ENCODE measurements at places on chromosomes 4 and X.

DNA sequence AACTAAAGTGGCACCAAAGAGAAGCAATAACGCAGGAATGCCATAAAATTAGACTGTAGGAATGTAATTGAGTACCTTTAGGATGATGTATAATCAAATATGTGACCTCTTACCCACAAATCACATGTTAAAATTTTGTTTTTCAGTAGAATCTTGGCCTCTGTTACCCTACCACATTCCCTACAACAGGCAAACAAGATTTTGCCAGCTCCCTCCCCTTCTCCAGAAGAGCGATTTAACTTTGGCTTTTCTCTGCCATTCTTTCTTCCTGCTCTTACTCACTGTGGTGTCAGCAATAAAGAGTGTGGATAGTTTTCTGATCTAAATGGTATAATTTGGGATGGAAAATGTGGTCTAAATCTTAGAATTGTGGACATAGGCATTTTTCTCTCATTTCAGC, 57.2 kb downstream of the TRIM2 start:
- no peak for DNase-seq

GRCh38 chrX:3666975-3667374, 46.5 kb downstream of the PRKX start:
- DNase-seq, result no peak

GRCh38 chrX:16978193-16978984, 31.9 kb downstream of the REPS2 start:
- no peak for DNase-seq

DNA sequence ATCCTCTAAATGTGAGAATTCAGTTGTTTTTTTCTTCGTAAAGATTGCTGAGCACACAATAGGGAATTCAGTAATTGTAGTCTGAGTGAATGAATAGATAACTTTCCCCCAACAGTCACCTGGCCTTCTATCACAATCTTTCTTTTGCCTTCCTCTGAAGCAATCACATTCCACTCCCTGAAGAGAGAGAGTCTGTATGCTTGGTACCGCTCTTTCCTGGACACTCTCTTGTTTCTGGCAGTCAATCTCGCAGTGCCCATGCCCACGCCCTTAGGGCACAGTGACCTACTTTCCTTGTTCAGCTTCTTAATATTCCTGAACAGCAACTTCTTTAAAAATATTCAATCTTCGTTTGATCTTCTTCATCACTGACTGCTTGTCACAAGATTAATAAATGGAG, 255.9 kb downstream of the ADAMTS3 start:
- no peak for DNase-seq

- peak; percentile 19 for DNase-seq
These were observed 88.4 kb downstream of the FRMPD3 start for GRCh38 chrX:107537815-107538214.

GRCh38 chrX:110703641-110704040, 92.0 kb downstream of the CHRDL1 start:
- DNase-seq, result no peak

GRCh38 chr4:21512353-21512752, 436.2 kb downstream of the KCNIP4 start:
- no peak for DNase-seq

DNA sequence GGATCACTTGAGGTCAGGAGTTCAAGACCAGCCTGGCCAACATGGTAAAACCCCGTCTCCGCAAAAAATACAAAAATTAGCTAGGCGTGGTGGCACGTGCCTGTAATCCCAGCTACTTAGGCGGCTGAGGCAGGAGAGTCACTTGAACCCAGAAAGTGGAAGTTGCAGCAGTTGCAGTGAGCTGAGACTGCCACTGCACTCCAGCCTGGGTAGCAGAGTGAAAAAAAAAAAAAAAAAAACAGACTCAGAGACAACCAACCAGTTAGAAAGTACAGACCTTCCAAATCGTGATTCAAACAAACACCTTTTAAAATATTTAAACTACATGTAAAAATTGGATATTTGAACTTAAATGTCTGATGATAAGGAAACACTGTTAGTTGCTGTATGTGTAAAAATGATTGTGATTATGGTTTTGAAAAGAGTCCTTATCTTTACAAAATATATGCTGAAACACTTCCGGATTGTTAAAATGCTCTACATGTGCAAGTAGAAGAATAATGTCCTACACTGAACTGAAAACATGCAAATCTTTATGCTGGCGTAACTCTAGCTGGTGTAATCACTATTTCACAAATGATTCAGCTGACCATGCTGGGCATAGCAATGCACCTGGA, 37.8 kb downstream of the SH3KBP1 start:
- DNase-seq, result no peak

GRCh38 chr4:30191902-30192301, 528.3 kb upstream of the PCDH7 start:
- DNase-seq, result no peak

GRCh38 chrX:132603700-132604286, 115.0 kb upstream of the MBNL3 start:
- DNase-seq, result no peak
